ENCODE measurements at places on chromosomes 7 and 10.

DNA sequence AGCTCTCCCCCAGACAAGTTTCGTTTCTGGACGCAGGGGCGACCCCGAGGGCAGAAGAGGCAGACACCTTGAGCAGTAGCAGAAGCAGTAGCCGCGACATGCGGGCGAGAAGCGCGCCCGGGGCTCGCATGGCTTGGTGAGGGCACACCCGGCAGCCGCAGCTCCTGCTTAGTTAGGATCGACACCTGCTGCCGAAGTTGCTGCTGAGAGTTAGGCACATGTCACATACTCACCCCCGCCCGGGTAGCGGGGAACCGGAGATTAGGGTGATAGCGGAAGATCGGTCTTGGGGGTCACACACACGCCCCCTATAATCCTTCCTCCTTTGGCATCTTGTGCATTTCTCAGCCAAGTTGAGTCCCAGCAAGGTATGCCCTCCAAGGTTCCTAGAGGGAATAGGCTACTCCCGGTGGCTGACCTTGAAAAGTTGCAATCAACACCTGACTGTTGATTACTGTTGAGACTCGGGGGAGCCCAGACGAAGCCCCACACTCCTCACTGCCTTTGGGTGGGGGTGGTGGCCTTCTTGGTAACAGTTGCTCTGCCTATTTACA lies 668 bp downstream of the GPR37 start:
- no peak for DNase-seq

DNA sequence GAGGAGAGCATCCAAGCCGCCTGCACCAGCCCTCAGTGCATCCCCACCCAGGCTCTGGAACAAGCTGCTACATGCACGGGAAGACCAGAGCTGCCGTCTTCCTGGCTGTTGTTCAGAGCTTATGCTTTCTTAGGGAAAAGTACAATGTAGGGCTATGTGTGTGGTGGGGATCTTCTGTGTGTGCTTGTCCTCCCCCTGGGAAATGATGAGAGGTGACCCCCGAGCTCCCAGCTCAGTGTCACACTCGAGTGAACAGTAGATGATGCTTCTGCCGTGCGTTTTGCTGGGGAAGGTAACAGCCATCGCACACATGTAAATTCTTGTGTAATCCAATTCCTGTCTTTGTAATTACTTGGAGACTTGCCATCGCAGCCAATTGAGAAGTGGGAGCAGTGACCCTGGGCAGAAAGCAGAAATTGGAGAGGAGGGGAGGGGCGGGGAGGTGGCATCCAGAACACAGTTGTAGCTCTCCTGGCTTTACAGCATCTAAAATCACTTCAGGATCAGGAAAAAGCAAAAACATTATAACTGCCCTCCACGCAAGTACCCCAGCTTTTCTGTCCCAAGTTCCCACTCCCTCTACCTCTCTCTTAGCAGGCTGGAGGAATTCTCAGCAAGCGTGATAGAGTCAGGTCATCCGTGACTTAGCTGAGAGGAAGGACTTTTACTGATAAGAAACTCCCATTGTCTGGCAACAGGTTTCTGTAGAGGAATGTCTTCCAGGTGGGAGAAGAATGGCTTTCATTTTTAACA lies 149.6 kb downstream of the TCF7L2 start:
- no peak for DNase-seq

DNA sequence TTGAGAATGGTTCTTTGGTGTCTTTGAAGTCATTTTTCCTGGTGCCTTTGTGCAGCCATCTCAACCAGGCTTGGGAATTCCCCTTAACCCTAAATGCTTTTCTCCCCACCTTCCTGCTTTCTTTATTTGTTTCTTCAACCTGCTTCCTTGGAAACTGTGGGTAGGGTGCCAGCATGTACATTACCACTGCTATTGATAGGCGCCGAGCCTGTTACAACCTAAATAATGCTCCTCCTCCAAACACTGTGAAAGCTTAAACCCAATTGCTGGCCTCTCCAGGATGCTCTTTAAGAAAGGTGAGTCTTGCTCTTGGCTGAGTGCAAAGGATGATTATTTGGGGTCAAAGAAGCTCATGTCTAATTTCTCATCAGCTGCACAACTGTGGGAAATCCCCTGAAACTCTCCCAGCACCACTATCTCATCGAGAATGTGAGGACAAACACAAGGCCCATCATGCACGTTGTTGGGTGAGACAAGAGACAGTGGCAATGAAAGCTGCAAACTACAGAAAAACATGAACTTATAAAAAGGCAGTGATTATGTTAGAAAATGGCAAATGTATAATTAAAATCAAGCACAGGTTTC lies 285.5 kb upstream of the IGFBP3 start:
- no peak for DNase-seq

GRCh38 chr7:44489955-44490350 lies 505 bp downstream of the NUDCD3 start:
- DNase-seq = peak; percentile 27

DNA sequence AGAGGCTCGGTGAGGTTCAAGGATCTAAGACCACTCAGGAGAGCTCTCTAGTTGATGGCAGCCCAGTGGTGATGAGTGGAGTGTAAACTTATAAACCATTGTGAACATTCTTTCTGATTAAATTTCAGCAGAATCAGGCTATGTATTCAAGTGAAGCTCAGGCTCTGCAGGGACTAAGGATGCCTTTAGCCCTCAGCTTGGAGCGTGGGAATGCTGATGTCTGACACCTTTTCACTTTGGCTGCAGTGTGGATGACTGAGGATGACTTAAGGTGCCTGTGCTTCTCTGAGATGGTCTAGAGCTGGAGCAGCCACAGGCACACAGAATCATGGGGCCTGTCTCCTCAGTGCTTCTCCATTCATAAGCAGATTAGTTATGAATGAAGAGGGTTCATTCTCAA lies 150.4 kb downstream of the SORCS3 start:
- no peak for DNase-seq
